Activated naive CD4-positive, alpha-beta T cell treated with anti-CD3 and anti-CD28 coated beads for 36 hours (primary cell): ENCODE measurements at places on chromosomes 5 and 9. TPM values are rescaled to one million over a fixed set of nuclear protein-coding genes. Genes with fewer than 3 reads are reported as not detected.

FOXD1 gene
- 0.12 TPM for total RNA-seq

SH3TC2 gene
- total RNA-seq: not detected

- H3K27ac ChIP-seq: no peak overlapping the region
- H3K4me1 ChIP-seq: no peaks in the 10 kb centered on the region
- DNase-seq: no peak
- no peaks in the 10 kb centered on the region for H3K36me3 ChIP-seq
- no peak overlapping the region for H3K4me3 ChIP-seq
- peaks cover 2% of the 10 kb centered on the region for H3K27me3 ChIP-seq
These were observed 184.0 kb downstream of the CACNA1B start for GRCh38 chr9:138061631-138062030.

GRCh38 chr5:65923339-65923738, 3.0 kb upstream of the ERBIN start:
- no peak for DNase-seq
- H3K36me3 ChIP-seq: peaks cover 5% of the 10 kb centered on the region
- H3K27me3 ChIP-seq: no peaks in the 10 kb centered on the region
- H3K4me1 ChIP-seq: peaks cover 12% of the 10 kb centered on the region
- H3K4me3 ChIP-seq: no peak overlapping the region
- H3K27ac ChIP-seq: no peak overlapping the region

DNA sequence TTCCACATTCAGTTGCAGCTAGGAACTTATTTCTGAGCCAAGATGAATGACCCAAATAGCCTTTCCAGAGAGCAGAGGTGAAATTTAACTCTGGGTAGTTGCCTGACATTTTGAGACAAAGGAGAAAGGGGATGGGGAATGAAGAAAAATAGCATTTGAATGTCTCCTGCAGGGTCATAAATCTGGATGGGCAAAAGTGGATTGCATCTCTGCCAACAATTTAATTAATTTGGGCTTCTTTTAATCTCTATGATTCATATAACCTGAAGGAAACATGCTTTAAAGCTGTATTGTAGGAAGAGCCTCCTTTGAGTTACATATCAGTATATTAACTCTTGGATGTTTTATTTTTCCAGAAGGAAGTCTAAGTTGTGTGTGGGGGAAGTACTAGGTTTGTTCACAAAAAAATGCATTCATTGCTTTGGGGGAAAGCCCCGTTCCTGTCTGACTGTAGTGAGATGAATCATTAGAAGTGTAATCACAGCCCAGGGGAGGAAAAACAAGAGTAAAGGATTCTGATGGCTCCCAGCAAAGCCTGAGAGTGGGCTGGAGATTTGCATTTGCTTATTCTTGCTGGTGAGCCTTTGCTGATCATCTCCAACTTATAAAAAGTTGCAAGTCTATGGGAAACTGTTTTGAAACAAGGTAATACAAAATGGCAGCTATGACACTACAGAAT, 133.0 kb upstream of the IQGAP2 start:
- H3K36me3 ChIP-seq: no peaks in the 10 kb centered on the region
- H3K27ac ChIP-seq: peak overlapping the region; percentile 83
- peak; percentile 65 for DNase-seq
- H3K4me3 ChIP-seq: peak overlapping the region; percentile 10
- no peaks in the 10 kb centered on the region for H3K27me3 ChIP-seq
- peaks cover 21% of the 10 kb centered on the region for H3K4me1 ChIP-seq

DNA sequence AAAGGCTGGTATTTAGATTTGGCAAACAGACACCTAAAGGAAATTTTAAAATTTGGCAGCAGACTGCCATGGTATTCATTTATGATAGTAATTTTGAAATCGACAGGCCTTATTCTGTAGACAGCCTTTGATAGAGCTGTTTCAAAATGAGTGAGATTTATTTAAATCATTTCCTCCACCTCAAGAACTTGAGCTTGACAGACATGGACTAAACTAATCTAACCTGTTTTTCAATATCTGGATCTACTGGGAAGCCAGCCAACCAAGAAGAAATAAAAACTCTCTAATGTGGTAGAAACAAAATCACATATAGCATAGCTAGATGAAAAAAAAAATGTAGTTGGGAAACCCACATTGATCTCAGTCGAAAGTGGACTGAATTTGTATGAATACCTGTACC, 56.9 kb upstream of the RASA1 start:
- peaks cover 1% of the 10 kb centered on the region for H3K36me3 ChIP-seq
- peaks cover 7% of the 10 kb centered on the region for H3K4me1 ChIP-seq
- H3K27ac ChIP-seq: no peak overlapping the region
- no peak for DNase-seq
- no peak overlapping the region for H3K4me3 ChIP-seq
- no peaks in the 10 kb centered on the region for H3K27me3 ChIP-seq

DNA sequence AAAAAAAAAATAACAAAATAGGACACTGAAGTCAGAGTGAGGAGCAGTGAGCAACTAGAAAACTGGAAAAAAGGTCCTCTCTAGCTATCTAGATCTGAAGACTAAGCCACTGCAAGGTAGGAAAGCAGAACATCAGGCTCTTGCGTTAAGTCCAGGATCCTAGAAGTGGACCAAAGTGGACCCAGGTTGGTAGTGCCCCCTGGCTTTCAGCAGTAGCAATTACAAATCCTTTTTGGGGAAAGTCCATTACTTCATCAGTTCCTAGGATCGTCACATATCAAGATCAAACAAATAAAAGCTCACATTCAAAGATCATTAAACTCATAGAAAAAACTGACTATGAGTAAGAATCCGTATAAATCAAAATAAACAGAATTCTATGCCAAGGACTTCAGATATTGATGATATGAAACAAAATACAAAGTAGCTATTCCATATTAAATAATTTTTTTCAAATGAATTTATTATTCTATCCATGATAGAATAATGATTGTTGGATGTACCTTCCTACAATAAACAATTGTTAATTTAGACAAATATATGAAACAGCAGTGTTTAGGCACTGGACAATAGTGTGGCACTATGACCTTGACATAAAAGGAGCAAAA, 6.5 kb upstream of the RICTOR start:
- H3K27me3 ChIP-seq: peaks cover 34% of the 10 kb centered on the region
- peaks cover 24% of the 10 kb centered on the region for H3K4me1 ChIP-seq
- H3K27ac ChIP-seq: no peak overlapping the region
- no peak overlapping the region for H3K4me3 ChIP-seq
- no peaks in the 10 kb centered on the region for H3K36me3 ChIP-seq

- H3K27ac ChIP-seq: peak overlapping the region; percentile 24
- H3K27me3 ChIP-seq: peaks cover 12% of the 10 kb centered on the region
- no peaks in the 10 kb centered on the region for H3K36me3 ChIP-seq
- peaks cover 13% of the 10 kb centered on the region for H3K4me1 ChIP-seq
- H3K4me3 ChIP-seq: no peak overlapping the region
These were observed 203.4 kb downstream of the MCTP1 start for GRCh38 chr5:95081500-95081960.

- no peaks in the 10 kb centered on the region for H3K4me1 ChIP-seq
- no peak for DNase-seq
- no peaks in the 10 kb centered on the region for H3K27me3 ChIP-seq
- H3K27ac ChIP-seq: no peak overlapping the region
- H3K4me3 ChIP-seq: no peak overlapping the region
- no peaks in the 10 kb centered on the region for H3K36me3 ChIP-seq
These were observed 128.6 kb downstream of the PDZD2 start for GRCh38 chr5:31767335-31768031.

DNA sequence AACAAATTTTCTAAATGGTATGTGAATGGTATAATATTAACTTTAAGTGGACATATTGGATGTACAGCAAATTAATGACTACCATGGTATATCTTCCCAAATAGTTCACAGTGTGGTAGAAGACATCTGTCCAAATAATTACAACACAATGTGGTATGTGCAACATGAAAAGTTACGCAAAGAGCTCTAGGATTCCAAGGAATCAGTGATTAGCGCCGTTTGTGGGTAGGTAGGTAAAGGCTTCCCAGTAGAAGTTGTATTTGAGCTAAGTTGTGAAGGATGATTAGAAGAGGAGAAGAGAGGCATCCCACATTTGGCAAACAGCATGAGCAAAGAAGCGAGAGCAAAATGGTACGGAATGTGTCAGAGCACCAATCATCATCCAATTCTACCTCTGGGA, 14.3 kb upstream of the KLF9 start:
- H3K4me3 ChIP-seq: no peak overlapping the region
- H3K36me3 ChIP-seq: no peaks in the 10 kb centered on the region
- H3K27me3 ChIP-seq: no peaks in the 10 kb centered on the region
- DNase-seq: no peak

GRCh38 chr5:170357955-170358444, 31.2 kb downstream of the KCNMB1 start:
- peaks cover 4% of the 10 kb centered on the region for H3K27me3 ChIP-seq
- no peak for DNase-seq
- no peak overlapping the region for H3K27ac ChIP-seq
- H3K4me1 ChIP-seq: no peaks in the 10 kb centered on the region
- H3K4me3 ChIP-seq: no peak overlapping the region
